Common myeloid progenitor, CD34-positive (primary cell): ENCODE measurements at places on chromosomes 12 and 14.

- no peak for DNase-seq
- peaks cover 4% of the 10 kb centered on the region for H3K4me1 ChIP-seq
- no peak overlapping the region for H3K4me3 ChIP-seq
- H3K27me3 ChIP-seq: no peaks in the 10 kb centered on the region
- H3K27ac ChIP-seq: no peak overlapping the region
Observed at GRCh38 chr12:68341822-68342221, 9.7 kb upstream of the MDM1 start.

DNA sequence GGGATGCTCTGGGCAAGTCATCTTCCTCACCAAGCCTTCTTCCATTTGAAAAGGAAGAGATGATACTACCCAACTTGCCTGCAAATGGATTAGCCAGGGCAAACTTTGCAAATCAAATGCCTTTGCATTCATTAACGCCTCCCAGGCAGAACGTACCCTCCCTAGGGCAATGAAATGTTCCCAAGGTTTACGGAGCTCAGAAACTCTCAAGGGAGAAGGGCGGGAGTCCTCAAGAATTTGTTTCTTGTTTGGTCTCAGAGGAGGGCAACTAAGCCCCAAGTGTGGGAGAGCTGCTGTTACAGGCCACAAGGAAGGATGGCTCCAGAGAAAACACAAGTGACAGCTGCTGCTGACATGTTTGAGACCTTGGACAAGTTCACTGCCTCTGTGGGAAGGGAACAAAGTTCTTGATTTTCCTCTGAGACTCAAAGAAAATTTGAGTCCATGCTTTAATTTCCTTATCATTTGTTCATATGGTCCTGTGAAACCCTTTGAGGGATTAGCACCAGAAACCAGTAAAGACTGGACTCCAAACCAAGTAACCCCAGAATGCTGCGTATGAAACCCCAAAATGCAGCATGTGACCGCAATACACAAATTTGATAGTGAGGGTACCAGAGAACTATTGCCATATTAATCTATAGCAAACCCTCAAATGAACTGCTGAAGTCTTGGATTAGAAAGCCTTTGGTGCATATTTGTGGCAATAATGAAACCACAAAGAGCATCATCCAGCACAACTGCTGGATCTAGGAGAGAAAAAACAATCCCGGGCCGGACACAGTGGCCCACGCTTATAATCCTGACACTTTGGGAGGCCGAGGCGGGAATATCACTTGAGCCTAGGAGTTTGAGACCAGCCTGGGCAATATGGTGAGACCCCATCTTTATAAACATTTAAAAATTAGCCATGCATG is 22.9 kb downstream of the SPTB start:
- no peaks in the 10 kb centered on the region for H3K36me3 ChIP-seq
- H3K4me3 ChIP-seq: no peak overlapping the region
- peaks cover 3% of the 10 kb centered on the region for H3K4me1 ChIP-seq
- no peak for DNase-seq
- peaks cover 12% of the 10 kb centered on the region for H3K27me3 ChIP-seq

DNA sequence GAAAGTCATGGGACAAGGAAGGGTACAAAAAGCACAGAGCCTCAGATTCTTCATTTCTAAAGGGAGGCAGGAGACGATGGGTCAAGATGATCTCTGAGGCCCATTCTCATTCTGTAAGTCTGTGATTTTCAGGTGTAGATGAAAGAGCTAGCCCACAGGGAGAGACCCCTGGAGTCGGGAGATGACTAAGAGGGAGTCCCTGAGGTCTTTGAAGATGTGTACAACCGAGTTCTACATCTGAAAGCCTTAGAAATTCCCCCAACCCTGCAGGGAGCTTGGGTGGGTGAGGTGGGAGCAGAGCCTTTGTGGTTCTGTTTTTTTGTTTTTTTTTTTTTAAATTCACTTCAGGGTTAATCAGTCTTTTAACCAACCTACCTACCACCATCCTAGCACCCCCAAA is 3.1 kb downstream of the WNT10B start:
- H3K27ac ChIP-seq: no peak overlapping the region
- peaks cover 34% of the 10 kb centered on the region for H3K27me3 ChIP-seq
- H3K4me1 ChIP-seq: peaks cover 37% of the 10 kb centered on the region

- no peak for DNase-seq
- H3K27ac ChIP-seq: no peak overlapping the region
- no peaks in the 10 kb centered on the region for H3K36me3 ChIP-seq
- no peak overlapping the region for H3K4me3 ChIP-seq
- no peaks in the 10 kb centered on the region for H3K4me1 ChIP-seq
Observed at GRCh38 chr12:71195338-71195896, 37.6 kb upstream of the TSPAN8 start.

GRCh38 chr12:122834921-122835749 is at the start of gene HIP1R:
TSS of gene HIP1R (plus strand) at chr12:122835457. CDS start at chr12:122835551, 94 bp downstream.
- DNase-seq: peak; percentile 58
- no peaks in the 10 kb centered on the region for H3K27me3 ChIP-seq
- H3K27ac ChIP-seq: no peak within 1 kb of the TSS
- peak within 1 kb of the TSS; percentile 93 for H3K4me3 ChIP-seq
- peaks cover 6% of the 10 kb centered on the region for H3K4me1 ChIP-seq

- H3K27ac ChIP-seq: no peak overlapping the region
- no peak overlapping the region for H3K4me3 ChIP-seq
- no peaks in the 10 kb centered on the region for H3K27me3 ChIP-seq
- DNase-seq: no peak
- no peaks in the 10 kb centered on the region for H3K36me3 ChIP-seq
- H3K4me1 ChIP-seq: no peaks in the 10 kb centered on the region
Observed at GRCh38 chr12:83850531-83850930, 1062.1 kb downstream of the SLC6A15 start.

DNA sequence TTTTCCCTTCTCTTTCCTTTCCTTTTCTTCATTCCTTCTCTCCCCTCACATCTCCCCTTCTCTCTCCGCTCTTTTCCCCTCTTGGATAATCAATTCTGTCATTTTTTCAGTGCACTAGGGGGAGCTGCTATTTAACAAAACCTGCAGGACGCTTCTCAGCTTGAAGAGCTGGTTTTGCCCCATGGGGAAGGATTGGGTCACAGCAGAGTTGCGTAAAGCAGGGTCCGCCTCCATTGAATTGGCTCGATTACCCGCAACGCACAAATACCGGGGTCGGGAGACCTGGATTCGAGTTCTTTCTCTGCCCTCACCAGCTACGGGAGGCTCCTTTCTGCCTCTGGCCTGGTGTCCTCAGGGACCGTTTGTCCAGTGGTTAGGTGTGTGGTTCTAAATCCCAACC is 42.1 kb upstream of the CHGA start:
- H3K27ac ChIP-seq: no peak overlapping the region
- DNase-seq: no peak
- peaks cover 2% of the 10 kb centered on the region for H3K27me3 ChIP-seq
- no peaks in the 10 kb centered on the region for H3K36me3 ChIP-seq

- no peak overlapping the region for H3K4me3 ChIP-seq
- no peak for DNase-seq
- H3K27ac ChIP-seq: no peak overlapping the region
- H3K27me3 ChIP-seq: no peaks in the 10 kb centered on the region
- H3K36me3 ChIP-seq: no peaks in the 10 kb centered on the region
- peaks cover 4% of the 10 kb centered on the region for H3K4me1 ChIP-seq
Observed at GRCh38 chr14:71554323-71554722, 377.9 kb upstream of the RGS6 start.

DNA sequence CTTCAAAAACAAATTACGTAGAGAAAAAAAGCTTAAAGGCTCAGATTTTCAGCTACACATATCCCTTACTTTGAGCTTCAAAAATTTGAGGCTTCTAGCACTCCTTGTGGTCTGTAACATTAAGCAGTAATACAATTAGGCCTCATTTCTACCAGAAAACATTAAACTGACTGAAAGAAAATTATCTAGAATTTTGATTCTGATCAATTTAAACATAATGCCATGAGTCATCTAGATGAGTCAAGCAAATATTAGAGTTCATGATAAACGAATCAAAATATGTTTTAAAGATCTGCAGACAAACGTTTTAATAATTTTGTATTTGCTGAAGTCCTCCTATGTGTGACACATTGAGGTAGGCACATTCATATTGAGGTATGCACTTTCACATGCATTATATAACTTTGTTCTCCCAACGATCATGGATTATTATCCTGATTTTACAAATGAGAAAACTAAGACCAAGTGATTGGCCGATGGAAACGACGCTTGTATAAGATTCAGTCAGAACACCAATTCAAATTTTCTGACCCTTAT is 4.3 kb downstream of the OSBPL8 start:
- H3K27ac ChIP-seq: no peak overlapping the region
- H3K36me3 ChIP-seq: no peaks in the 10 kb centered on the region
- no peaks in the 10 kb centered on the region for H3K27me3 ChIP-seq
- peaks cover 41% of the 10 kb centered on the region for H3K4me1 ChIP-seq
- peak; percentile 15 for DNase-seq
- H3K4me3 ChIP-seq: no peak overlapping the region

DNA sequence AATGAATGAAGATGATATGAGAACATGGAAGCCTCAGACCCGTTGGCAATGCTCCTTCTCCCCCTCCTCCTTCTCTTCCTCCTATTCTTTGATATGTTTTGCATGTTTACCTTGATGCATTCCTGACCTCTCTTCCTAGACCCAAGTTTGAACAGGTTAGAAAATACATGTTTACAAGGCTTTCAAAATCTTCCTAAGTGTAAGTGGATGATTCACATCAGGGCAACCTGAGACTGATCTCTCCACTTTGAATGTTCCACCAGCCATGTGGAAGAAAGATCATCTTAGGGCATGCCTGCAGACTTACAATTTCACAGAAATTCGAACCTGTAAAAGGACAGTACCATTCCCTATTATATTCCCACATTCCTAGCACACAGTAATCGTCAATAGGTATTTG is 18.0 kb upstream of the LDHB start:
- no peak for DNase-seq
- H3K27me3 ChIP-seq: no peaks in the 10 kb centered on the region
- H3K27ac ChIP-seq: no peak overlapping the region
- H3K4me1 ChIP-seq: peaks cover 28% of the 10 kb centered on the region

- H3K4me1 ChIP-seq: peaks cover 7% of the 10 kb centered on the region
- no peak for DNase-seq
- no peaks in the 10 kb centered on the region for H3K36me3 ChIP-seq
Observed at GRCh38 chr12:115452751-115453281, 768.8 kb upstream of the TBX3 start.

GRCh38 chr12:106139422-106140171 is 843 bp upstream of the NUAK1 start:
- H3K4me1 ChIP-seq: no peaks in the 10 kb centered on the region
- no peak overlapping the region for H3K27ac ChIP-seq
- no peaks in the 10 kb centered on the region for H3K36me3 ChIP-seq
- peaks cover 35% of the 10 kb centered on the region for H3K27me3 ChIP-seq
- DNase-seq: peak; percentile 63
- H3K4me3 ChIP-seq: peak overlapping the region; percentile 5

DNA sequence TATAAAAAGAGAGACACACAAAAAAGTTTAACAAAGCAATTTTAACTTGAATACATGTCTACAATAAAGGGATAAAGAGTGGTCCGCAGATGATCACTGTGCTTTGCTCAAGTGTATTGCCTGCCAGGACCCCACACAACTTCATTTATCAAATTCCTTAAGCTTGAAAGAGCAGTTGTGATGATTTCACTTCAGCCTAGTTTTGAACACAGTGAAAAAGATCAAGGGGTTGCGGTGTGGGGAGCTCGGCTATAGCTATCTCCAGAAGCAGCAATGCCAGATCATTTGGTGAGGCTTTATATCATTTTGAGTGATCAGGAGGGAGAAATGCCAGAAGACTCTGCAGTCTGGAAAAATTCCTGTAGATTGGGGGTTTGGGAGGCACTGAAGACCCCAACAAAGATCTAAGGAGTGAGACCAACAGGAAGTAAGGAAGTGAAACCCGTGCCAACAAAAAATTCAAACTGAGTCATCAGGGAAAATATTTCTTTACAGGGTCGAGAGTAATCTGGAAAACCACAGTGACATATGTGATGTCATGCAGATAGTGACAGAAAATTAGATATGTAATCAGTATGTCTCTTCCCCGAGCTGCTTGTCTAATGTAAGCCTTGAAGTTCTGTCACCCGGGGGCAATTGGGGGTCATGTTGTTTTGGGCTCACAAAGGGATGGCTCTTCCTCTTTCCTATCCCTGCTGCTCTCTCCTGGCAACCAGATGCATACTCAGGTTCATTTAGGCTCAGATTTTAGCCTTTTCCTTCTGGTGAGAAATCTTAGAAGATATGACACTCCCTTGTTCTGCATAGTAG is 221.8 kb downstream of the MSRB3 start:
- no peaks in the 10 kb centered on the region for H3K27me3 ChIP-seq
- peaks cover 11% of the 10 kb centered on the region for H3K4me1 ChIP-seq
- no peak overlapping the region for H3K4me3 ChIP-seq
- no peak overlapping the region for H3K27ac ChIP-seq

DNA sequence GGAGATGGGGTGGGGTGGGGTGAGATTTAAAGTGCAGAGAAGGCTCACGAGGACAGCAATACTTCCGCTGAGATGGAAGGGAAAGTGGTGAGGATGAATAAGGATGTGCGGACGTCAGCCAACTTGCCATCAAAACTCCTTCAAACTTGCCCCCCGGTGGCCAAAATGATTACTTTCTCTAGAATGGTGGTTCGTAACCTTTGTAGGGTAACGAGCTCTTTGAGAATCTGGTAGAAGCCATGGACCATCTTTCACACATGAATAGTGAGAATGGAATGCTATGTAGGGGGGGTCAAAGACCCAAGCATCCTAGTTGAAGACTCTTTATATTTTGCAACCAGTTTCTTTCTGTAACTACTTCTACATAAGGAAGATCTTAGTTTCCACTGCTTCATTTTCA is 245.9 kb upstream of the DDHD1 start:
- H3K27ac ChIP-seq: no peak overlapping the region
- no peaks in the 10 kb centered on the region for H3K4me1 ChIP-seq
- no peaks in the 10 kb centered on the region for H3K36me3 ChIP-seq
- DNase-seq: no peak
- no peak overlapping the region for H3K4me3 ChIP-seq
